Posterior vena cava (tissue), 2 donors: ENCODE measurements at places on chromosomes 6 and 20. TPM values are rescaled to one million over a fixed set of nuclear protein-coding genes. Genes with fewer than 3 reads are reported as not detected.

- DNase-seq, result no peak
These were observed 101.3 kb downstream of the RALGAPA2 start for GRCh38 chr20:20611167-20611566.

- peak; percentile 57 for DNase-seq
These were observed 115.2 kb downstream of the PSMB1 start for GRCh38 chr6:170437719-170438401.

DNA sequence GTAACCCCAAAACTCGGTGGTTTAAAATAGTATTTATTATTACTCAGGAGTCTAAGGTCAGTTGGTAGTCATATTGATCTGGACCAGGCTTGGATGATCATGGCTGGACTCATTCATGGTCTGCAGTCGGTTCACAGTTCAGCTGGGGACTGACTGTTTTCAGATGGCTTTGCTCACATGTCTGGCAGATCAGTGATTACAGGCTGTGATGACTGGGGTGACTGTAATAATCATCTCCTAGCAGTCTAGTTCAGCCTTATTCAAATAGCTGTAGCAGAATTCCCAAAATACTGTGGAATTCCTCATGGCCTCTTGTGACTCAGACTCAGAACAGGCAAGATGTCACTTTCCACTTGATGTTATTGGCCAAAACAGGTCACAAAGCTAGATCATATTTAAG lies 16.4 kb upstream of the NT5DC1 start:
- no peak for DNase-seq

GRCh38 chr20:47568019-47568418 lies 66.3 kb downstream of the NCOA3 start:
- DNase-seq, result no peak

DNA sequence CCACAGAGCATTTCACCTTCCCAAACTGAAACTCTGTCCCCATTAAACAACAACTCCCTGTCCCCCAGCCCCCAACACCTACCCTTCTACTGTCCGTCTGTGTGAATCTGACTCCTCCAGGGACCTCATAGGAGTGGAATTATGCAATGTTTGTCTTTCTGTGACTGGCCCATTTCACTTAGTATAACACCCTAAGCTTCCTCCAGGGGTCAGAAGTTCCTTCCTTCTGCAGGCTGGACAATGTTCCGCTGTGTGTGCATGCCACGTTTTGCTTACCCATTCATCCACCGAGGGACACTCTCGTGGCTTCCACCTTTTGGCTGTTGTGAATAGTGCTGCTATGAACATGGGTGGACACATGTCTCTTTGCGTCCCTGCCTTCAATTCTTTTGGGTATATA lies 37.6 kb upstream of the MPC1 start:
- no peak for DNase-seq

- DNase-seq, result peak; percentile 84
These were observed 91.6 kb downstream of the PRND start for GRCh38 chr20:4813076-4813862.

GRCh38 chr6:87101067-87101466 lies 6.2 kb upstream of the CGA start:
- DNase-seq, result no peak

- DNase-seq, result no peak
These were observed 227.0 kb upstream of the PMEPA1 start for GRCh38 chr20:57936636-57937385.

DNA sequence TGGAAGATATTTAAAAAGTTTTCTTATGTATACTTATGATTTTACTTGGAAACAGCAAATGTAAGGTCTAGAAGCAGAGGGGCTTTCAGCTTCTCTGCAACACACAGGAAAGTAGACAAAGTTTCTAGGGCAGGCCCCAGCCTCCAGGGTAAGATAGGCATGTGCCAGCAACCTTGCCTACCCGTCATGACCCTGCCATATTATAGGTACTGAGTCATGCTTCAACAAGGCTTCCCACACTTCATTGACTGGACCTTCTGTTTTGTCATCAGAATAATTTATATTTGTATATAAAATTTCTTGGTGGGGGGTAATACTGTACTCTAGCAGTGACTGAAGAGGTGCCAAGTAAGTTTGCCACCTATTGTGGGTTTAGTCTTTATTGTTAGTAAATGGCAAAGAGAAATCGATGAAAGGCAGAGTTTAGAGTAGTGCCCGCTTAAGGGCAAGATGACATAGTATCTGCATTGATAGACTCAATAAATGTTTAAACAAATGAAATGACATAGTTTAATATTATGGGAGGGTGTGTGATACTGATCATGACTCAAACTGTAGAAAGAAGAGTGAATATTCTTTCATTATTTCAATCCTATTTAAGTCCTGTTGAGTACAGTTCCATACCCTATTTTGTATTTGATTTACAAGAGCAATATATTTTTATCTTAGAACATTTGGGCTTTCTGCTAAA lies 95.6 kb downstream of the JARID2 start:
- DNase-seq, result no peak

DNA sequence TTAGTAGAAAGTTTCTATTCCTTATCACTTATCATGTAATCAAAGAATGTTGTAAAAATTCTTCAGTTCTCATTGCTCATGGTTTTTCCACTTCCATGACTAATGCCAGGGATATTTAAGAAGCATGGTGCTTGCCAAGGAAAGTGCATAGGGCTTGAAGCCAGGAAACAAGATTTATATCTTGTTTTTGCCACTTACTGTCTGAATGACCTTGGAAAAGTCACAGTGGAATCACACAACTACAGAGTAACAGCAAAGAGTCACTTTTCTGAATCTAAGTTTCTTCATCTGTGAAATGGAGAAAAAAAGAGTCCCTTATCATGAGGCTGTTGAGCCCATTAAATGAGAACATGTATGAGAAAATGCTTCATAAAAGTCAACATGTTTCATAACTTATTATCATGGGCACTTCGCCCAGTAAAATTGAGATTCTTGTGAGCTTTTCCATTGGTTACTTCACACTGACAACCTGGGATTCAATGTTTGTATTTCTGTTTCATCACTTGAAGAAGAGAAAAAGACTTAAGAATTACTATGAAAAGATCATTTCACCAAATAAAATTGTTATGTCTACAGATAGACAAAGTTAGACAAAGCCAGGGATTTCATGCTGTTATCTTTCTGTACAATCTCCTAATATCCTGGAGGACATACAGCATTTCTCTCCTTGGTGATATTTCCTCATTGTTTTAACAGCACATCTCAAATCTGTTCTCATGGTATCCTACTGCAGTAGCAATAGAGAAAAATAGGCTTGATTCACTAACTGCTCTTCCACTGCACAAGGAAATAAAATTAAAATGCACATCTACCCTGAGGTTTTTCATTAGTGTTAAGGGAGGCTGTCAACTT lies 7.6 kb upstream of the BMP5 start:
- DNase-seq, result no peak

GRCh38 chr6:89430201-89430962 lies 2.6 kb upstream of the ANKRD6 start:
- DNase-seq, result no peak

GRCh38 chr6:144993870-144994269 lies 708.7 kb downstream of the UTRN start:
- no peak for DNase-seq

GRCh38 chr6:166526937-166527336 lies 59.5 kb downstream of the RAMACL start:
- DNase-seq, result no peak

GRCh38 chr20:478010-478948 lies 15.9 kb upstream of the TBC1D20 start:
- no peak for DNase-seq

- no peak for DNase-seq
These were observed 119.6 kb downstream of the KIF13A start for GRCh38 chr6:17867880-17868279.

- no peak for DNase-seq
These were observed 26.3 kb upstream of the TFB1M start for GRCh38 chr6:155340464-155341129.

DNA sequence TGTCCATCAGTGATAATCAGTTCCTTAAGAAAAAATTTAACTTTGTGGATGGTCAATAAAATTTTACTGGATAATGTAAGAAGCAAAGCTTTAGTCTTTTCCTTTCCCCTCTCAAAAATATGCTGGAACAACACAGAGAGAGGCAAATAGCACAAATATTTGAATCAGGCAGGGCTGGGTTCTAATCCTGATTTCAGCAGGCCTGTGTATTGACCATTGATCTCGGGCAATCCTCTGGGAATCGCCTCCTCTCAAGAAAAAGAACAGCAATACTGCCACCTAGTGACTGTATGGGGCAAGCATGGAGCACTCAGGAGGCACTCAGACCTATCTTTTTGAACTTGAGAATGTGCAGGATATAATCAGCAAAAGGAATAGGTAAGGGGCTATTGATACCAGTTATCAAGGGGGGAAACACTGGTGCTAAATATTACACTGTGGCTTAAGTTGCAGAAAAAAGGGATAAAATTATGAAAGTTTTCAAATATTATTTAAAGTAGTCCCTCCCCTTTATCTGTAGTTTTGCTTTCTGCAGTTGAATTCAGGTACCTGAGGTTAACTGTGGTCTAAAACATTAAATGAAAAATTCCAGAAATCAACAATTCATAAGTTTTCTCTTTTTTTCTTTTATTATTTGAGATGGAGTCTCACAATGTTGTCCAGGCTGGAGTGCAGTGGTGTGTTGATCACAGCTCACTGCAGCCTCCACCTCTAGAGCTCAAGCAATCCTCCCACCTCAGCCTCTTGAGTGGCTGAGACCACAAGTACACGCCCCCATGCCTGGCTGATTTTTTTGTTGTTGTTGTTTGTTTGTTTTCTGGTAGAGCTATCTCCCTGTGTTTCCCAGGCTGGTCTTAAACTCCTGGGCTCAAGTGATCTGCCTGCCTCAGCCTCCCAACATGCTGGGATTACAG lies 91.8 kb upstream of the NHSL1 start:
- no peak for DNase-seq

GRCh38 chr6:112307707-112308106 lies 39.4 kb upstream of the RFPL4B start:
- no peak for DNase-seq

GRCh38 chr6:149254253-149254652 lies 63.3 kb upstream of the TAB2 start:
- DNase-seq, result no peak

- no peak for DNase-seq
These were observed 182.1 kb upstream of the SNX9 start for GRCh38 chr6:157640746-157641451.

GRCh38 chr6:108904741-108905140 lies 56.5 kb downstream of the ARMC2 start:
- no peak for DNase-seq

DNA sequence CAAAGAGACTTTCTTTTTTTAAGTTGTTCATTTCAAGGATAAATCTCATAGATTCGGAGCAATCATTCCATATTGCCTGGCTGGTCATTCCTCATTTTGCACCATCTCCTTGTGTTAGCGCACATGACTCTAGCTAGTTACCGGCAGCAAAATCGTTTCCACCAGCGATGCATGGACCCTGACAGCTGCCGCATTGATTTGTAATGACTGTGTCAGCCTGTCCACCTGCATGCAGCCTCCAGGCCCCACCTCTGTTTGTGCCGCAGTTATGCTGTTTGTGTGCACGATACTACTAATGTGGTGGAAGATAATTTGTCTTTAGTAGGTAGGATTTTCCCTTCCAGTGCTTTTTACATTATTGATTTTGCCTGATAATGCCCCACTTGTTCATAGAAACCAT lies 164.0 kb downstream of the TBC1D7 start:
- no peak for DNase-seq

DNA sequence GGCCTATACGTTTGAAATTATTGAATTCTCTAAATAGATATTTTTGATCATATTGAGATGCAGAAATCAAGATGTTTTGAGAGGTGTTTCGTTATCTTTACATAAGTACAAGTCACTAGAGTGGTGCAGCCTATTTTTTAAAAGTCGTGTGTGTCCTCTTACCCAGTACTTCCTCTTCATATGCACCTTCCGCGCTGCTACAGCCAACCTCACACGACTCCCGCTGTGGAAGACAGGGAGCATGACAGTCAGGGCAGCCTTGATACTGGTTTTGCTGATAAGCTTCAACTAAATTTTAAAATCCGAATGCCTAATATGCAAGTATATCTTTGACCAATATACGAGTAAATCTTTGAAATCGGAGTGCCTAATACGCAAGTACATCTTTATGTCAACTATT lies 16.3 kb downstream of the ROS1 start:
- no peak for DNase-seq

DNA sequence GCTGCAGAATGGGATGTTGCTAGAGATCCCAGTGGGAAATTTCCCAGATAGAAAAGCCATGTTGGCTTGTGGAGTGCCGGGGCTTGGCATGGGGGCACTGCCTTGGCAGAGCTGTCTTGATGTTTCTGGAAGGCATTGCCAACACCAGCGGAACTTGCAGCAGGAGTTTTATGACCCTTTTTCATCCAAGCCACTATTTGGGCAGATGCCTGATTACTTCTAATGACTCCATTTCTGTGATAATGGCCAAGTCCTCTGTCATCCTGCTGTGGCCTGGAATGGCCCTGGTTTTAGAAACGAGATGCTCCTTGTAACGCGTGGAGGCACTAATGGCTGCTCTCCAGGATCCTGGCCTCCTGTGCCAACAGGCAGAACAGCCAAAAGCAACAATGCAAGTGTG lies 229.0 kb downstream of the ZNF217 start:
- DNase-seq, result no peak

- DNase-seq, result no peak
These were observed 9.4 kb upstream of the GATA5 start for GRCh38 chr20:62485062-62485700.

GRCh38 chr6:5506597-5506996 lies 245.3 kb downstream of the FARS2 start:
- no peak for DNase-seq

- DNase-seq, result no peak
These were observed 450.3 kb upstream of the BTBD3 start for GRCh38 chr20:11467436-11467835.

- DNase-seq, result no peak
These were observed 807.4 kb upstream of the CITED2 start for GRCh38 chr6:140181876-140182275.

The CHMP4B gene
- 104 TPM for total RNA-seq

The AKAP12 gene
- total RNA-seq, result 146 TPM

The SIRPA gene
- 39.7 TPM for total RNA-seq

The BHLHE23 gene
- total RNA-seq, result not detected

The PRKN gene
- total RNA-seq, result 7.9 TPM

The OR2J1 gene
- total RNA-seq, result not detected

The CLVS2 gene
- total RNA-seq, result not detected

The TRIM10 gene
- not detected for total RNA-seq

The GABRR1 gene
- 0.29 TPM for total RNA-seq

The PTPRK gene
- 23.7 TPM for total RNA-seq

The ENPP3 gene
- total RNA-seq, result 0.56 TPM

The WFDC10B gene
- total RNA-seq, result not detected

The PPP1R16B gene
- total RNA-seq, result 11.7 TPM

The PDE10A gene
- total RNA-seq, result 13.0 TPM

The PDSS2 gene
- 10.1 TPM for total RNA-seq

The DPPA5 gene
- total RNA-seq, result not detected

The LY6G6D gene
- total RNA-seq, result not detected

The BANF2 gene
- not detected for total RNA-seq

The RCAN2 gene
- total RNA-seq, result 69.6 TPM
